ENCODE measurements at places on chromosomes 5 and 9.

DNA sequence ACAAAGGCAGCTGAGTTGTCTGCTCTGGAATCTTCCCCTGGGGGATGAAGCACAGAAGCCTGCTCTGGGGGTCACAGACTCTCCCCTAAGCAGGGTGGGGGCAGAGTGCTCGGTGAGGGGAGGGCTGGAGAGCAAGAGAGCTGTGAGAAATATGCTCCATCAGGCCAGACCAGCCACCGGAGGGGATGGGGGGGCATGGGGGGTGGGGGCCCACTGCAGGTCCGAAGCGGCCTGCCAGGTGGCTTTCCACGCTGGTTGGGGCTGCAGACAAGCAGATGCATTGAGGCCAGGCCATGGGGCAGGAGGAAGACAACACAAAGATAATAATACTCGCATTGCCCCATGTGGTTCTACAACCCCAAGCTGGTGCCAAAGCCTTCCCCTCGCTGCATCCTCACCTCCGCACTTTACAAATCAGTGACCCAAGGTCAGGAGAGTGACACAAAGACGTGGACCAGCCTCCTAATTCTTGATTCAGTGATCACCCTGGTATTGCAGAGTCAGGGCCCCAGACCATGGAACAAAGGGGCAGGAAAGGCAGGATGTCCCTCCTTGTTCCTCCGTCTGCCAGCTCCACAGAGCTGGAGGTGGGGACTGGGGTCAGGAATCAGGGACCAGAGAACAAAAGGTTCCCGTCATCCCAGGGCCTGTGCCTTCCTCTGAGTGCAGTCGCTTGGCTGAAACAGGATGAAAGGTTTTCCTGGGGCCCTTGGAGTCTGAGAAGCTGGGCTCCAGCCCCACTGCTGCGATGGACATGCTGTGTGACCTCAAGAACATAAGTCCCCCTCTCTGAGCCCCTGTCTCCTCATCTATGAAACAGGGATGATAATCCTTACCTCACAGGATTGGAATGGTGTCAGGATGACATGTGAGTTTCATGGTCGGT, 37.2 kb upstream of the GABRP start:
- no peak for DNase-seq

DNA sequence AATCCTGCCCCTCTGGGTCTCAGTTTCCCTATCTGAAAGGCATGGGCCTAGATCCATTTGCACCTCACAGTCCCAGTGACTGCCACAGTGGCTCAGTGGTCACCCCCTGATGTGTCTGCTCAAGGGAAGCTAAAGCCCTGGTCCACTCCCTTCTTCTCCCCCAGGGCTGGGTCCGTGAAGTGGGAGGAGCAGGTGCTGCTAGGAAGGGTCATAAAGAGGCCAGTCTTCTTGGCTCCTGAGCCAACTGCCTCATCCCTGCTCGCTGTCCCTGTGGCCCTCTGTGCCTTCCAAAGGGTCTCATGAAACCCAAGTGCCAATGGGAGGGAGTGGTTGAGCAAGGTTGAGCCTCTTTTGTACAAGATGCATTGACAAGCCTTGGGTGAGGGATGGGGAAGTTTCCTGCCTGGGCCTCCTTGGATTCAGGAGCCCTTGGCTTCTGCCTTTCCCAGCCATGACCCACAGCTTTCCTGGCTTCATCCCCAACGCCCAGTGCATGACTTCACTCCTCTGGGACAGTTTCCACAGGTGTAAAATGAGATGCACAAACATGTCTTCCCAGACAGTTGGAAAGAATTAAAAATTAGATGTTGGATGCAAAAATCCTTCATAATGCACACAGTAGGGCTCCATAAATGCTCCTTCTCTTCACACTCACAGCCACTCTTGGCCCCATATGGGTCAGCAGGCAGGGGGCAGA, 1.6 kb upstream of the SLC6A7 start:
- no peak for DNase-seq

GRCh38 chr9:132947756-132948155, 3.3 kb upstream of the TSC1 start:
- DNase-seq: no peak

GRCh38 chr5:88887342-88887741, 4.4 kb upstream of the MEF2C start:
- DNase-seq: no peak

- no peak for DNase-seq
Measured at GRCh38 chr9:1554081-1555035, 460.8 kb upstream of the SMARCA2 start.
